ENCODE measurements at places on chromosomes 5 and 9.

GRCh38 chr5:163172540-163173338 lies 264.7 kb upstream of the CCNG1 start:
- DNase-seq, result no peak

- no peak for DNase-seq
Measured at GRCh38 chr9:95876595-95876994, 1.1 kb downstream of the ERCC6L2 start.

- no peak for DNase-seq
Measured at GRCh38 chr5:84436866-84437265, 52.2 kb upstream of the EDIL3 start.

GRCh38 chr5:179577286-179577960 lies 27.1 kb downstream of the RUFY1 start:
- no peak for DNase-seq

GRCh38 chr5:36655161-36655560 lies 48.8 kb downstream of the SLC1A3 start:
- no peak for DNase-seq

GRCh38 chr5:90613918-90614504 lies 55.4 kb downstream of the ADGRV1 start:
- DNase-seq, result no peak

- DNase-seq, result no peak
Measured at GRCh38 chr5:156655732-156656131, 194.4 kb upstream of the PPP1R2B start.

GRCh38 chr9:121674952-121675351 lies 23.5 kb downstream of the DAB2IP start:
- DNase-seq, result no peak

- no peak for DNase-seq
Measured at GRCh38 chr5:16884595-16884994, 51.5 kb downstream of the MYO10 start.

GRCh38 chr5:115977096-115977495 lies 14.8 kb downstream of the LVRN start:
- DNase-seq, result no peak

GRCh38 chr5:148791334-148791667 lies 35.1 kb upstream of the ADRB2 start:
- DNase-seq, result no peak

- no peak for DNase-seq
Measured at GRCh38 chr9:87569008-87569509, 71.4 kb downstream of the DAPK1 start.

All from stimulated activated CD4-positive, alpha-beta T cell treated with anti-CD3 and anti-CD28 coated beads, Interleukin-15, amount 100 ng/mL, for 1 hour (primary cell).